NAMALWA (cell line): ENCODE measurements at places on chromosomes 7 and 10.

DNA sequence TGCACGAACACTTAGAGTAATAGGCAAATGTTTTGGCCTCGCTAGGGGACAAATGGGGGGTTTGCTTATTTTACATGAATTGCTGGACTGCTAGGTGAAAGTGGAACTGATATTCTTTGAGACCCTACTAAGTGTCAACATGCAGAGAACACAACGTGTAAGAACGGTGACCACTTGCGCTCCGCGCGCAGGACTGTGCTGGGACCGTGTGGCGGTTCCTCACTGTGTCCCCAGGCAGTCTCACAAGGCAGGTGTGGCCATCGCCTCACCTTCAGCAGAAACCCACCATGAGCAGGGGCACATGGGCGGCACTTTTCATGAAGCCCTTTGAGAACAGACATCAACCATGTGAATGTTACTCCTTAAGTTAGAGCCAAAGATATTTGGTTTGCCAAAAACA, 27.2 kb downstream of the PTPRN2 start:
- no peak for DNase-seq

DNA sequence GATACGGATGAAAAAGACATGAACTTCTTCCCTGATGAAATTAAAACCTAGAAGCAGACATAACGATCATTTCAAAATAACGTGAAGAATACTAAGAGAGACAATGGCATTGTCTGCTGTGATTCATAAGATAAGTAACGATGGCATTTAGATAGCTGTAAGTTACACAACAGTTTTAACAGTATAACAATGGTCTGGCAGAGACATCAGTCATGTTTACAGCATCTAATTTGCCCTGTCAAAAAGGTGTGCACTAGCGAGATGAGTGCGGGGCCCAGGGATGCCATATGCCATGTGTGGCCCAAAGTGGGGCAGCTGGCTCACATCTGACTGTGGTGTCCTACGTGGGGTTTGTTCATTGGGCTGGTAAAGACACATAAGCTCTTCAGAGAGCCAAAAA, 55.7 kb upstream of the RHEB start:
- DNase-seq = no peak

DNA sequence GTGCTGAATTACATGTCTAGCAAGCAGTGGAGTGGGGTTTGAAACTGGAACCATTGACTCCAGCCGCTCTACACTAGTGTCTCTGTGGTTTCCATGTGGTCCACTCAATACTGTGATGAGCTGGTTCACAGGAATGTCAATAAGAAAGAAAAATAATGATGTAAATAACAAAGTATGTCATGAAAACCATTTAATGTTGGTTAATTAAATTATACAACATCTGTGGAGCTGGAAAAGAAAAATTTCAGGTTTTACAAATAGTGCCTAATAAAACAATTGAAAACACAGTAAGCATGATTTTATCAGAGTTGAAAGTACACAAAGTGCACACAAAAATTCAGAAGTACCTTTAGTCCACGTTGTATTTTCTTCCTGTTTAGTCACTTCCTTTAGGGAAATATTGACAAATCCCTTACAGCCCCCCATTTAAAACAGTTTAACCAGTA, 28.7 kb upstream of the NAMPT start:
- no peak for DNase-seq

DNA sequence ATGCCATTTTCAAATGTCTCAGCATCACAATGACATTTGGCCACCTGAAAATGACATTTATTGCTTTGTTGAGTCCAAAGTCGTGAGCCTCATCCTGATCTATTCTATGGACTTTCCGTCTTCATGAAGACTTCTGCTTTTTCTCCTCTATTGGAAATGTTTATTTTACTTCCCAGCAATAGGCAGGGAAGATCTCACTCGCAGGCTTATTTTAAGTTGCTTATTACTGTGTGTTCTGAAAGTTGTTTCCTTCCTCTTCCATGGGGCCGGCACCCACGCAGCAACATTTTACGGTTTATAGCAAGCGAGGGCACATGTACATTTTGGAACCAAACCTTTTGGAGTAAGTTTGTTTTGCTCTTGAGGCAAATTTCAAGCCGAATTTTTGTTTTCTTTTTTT, 221.0 kb upstream of the KLF6 start:
- DNase-seq = no peak

DNA sequence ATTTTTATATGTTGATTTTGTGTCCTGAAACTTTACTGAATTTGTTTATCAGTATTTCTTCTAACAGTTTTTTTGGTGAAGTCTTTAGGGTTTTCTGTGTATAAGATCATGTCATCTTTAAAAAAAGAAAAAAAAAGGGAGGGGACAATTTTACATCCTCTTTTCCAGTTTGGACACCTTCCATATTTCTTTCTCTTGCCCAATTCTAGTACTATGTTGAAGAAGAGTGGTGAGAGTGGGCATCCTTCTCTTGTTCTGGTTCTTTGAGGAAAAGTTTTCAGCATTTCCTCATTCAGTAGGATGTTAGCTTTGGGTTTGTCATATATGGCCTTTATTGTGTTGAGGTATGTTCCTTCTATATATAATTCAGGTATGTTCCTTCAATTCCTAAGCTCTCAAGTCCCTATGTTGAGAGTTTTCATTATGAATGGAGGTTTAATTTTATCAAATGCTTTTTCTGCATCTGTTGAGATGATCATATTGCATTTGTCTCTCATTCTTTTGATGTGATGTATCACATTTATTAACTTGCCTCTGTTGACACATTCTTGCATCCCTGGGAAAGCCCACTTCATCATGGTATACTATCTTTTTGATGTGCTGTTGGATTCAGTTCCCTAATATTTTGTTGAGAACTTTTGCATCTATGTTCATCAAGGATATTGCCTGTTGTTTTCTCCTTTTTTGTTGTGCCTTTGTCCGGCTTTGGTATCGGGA, 12.1 kb downstream of the TAS2R40 start:
- no peak for DNase-seq

DNA sequence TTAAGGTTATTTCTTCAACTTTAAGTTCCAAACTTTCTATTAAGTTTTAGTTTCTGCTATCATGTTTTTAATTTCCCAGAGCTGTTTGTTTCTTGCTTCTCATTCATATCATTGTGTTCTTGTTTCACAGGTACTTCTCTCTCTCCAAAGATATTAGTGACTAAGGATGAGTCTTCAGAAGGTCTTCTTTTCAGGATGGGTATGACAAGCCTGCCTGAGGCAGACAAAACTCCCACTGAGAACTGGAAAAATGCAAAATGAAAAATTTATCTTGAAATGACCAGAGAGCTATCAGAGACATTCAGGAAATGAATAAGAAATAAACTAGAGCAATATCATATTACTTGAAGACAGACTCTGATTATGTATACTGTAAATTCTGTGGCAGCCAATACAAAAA, 110.8 kb upstream of the EGFR start:
- no peak for DNase-seq

- DNase-seq = peak; percentile 3
Measured at GRCh38 chr10:113226399-113226798, 276.4 kb downstream of the TCF7L2 start.

- DNase-seq = no peak
Measured at GRCh38 chr10:77043420-77043763, 594.2 kb downstream of the KCNMA1 start.

DNA sequence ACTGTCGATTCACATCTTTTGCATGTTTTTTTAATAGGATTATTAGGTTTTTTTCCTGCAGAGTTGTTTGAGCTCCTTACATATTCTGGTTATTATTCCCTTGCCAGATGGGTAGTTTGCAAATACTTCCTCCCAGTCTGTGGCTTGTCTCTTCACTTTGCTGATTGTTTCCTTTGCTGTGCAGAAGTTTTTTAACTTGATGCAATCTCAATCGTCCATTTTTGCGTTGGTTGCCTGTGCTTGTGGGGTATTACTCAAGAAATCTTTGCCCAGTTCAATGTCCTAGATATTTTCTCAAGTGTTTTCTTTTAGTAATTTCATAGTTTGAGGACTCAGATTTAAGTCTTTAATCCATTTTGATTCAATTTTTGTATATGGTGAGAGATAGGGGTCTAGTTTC, 95.4 kb downstream of the TBXAS1 start:
- DNase-seq = no peak

DNA sequence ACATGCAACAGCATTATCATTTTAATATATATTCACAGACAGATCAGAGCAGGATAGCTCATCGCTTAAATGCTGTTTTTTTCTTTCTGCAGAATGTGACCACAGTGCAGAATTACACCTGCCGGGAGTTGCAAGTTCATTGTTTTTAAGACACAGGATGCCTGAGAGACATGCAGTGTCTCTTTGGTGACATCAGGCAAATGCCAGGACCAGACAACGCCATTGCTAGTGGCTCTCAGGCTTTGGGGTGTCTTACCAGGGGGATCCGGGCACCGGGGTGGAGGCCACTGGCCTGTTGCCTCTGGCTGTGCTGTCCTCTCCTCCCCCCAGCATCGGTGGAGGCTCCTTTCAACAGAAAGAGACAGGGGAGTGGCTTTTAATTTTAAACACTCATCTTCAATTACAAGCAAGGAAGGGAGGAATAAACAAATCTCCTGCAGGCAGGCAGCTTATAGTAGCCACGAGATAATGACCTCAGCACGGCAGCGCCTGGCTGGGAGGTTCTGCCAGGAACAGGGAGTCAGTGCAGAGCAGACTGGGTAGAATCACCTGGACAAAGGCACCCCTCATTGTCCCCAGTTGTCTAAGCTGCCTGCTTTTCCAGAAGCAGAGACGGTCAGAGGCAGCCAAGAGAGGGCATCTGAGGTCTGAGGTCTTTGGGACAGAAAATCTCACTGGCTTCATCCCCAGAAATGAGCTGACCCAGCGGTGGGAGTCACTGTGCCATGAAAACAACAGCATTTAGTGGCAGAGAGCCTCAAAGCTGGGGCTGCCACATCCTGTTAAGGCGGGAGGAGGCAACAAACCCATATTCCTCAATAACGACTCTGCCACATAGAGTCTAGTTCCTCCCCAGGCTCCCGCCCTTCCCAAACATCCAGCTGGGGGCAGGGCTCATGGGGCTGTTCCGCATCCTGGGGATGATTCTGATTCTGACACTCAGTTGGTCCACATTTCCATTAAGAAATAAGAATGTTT, 148.4 kb downstream of the TCERG1L start:
- DNase-seq = no peak

DNA sequence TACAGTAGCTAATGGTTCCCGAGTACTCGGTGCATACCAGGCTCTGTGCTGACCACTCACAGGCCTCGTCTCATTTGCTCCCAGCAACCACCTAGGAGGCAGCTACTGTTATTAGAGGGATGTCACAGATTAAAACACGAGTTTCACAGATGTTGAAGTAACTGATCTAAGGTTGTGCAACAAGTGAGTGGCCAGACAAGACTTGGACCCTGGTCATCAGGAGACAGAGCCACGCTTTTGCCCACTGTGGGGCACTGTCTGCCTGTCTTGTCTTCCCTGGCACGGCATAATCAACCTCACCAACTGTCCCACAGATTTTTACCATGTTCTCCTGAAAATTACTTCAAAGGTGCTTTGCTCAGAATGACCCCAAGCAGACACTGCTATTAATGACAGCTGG, 111.6 kb upstream of the HABP2 start:
- no peak for DNase-seq

- no peak for DNase-seq
Measured at GRCh38 chr7:77691892-77692491, 4.3 kb upstream of the RSBN1L start.

DNA sequence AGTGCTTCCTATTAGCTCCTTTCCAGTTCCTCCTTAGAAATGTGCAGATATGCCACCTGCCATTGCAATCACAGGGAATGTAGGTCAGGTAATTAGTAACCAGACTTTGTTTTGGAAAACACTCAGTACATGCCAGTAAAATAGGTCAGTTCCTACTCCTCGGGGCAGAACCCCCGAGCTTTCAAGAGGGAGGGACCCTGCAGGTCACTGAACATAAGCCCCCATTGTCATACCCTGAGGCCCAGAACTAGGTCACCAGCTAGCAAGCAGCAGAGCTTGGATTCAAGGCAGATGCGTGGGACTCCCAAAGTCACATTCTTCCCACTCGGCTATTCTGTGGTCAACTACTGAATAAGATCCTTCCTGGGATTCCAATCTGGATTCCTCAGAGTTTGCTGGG, 104.8 kb downstream of the PPP1R3C start:
- no peak for DNase-seq

DNA sequence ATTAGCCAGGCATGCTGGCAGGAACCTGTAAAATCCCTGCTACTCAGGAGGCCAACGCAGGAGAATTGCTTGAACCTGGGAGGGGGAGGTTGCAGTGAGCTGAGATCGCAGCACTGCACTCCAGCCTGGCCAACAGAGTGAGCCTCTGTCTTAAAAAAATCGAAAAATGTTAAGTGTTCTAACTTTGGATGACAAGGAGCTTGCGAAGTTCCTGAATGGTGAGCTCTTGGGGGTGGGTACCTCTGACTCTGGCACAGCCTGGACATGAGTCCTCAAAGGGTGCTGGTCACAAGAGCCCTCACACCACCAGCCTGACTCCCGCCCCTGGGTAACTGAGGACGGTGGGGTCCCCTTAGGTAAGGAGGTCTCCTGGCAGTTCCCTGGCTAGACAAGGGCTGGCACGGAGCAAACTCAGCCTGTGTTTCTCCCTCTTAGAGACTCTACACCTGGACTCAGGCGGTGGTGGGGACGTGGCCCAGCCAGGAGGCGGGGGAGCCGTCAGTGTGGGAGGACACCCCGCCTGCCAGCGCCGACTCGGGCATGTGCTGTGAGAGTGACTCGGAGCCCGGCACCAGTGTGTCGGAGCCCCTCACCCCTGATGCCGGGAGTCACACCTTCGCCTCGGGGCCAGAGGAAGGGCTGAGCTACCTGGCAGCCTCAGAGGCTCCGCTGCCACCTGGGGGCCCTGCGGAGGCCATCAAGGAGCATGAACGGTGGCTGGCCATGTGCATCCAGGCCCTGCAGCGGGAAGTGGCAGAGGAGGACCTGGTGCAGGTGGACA, 24.1 kb downstream of the AMZ1 start:
- DNase-seq = no peak

- DNase-seq = peak; percentile 9
Measured at GRCh38 chr7:13641714-13642113, 347.8 kb downstream of the ETV1 start.

- no peak for DNase-seq
Measured at GRCh38 chr10:73873142-73873837, 1.1 kb downstream of the CAMK2G start.

- no peak for DNase-seq
Measured at GRCh38 chr10:22604344-22605126, 109.8 kb downstream of the PIP4K2A start.

GRCh38 chr7:1947586-1948217, 277.6 kb downstream of the ELFN1 start:
- DNase-seq = no peak

GRCh38 chr7:5702876-5703571, 78.4 kb downstream of the RNF216 start:
- peak; percentile 76 for DNase-seq
